ENCODE measurements at places on chromosomes 16 and 17. TPM values are rescaled to one million over a fixed set of nuclear protein-coding genes. Genes with fewer than 3 reads are reported as not detected.

Gene NTN3
- 0.22 TPM for total RNA-seq

Gene NAGS
- 1.1 TPM for total RNA-seq

Gene WNT3
- 2.4 TPM for total RNA-seq

Gene ABCA5
- 4.8 TPM for total RNA-seq

Gene JMJD8
- total RNA-seq: 9.3 TPM

Gene TSNAXIP1
- total RNA-seq: 1.3 TPM

Gene KRTAP3-1
- 2.9 TPM for total RNA-seq

Gene SPHK1
- 54.1 TPM for total RNA-seq

Gene SAP30BP
- 91.8 TPM for total RNA-seq

Gene CACNG1
- not detected for total RNA-seq

Gene MT1A
- total RNA-seq: not detected

Gene CACNG5
- total RNA-seq: not detected

Gene RETREG3
- 58.2 TPM for total RNA-seq

Gene ASPHD1
- 14.1 TPM for total RNA-seq

Gene CD300A
- total RNA-seq: not detected

Gene DBNDD1
- total RNA-seq: 2.5 TPM

Gene OR4D1
- total RNA-seq: not detected

Gene CCDC154
- not detected for total RNA-seq

Gene TBC1D3C
- 0.89 TPM for total RNA-seq

Gene COQ7
- total RNA-seq: 17.0 TPM

Gene TBC1D3B
- 1.3 TPM for total RNA-seq

Gene DOC2A
- total RNA-seq: 0.15 TPM

Gene ZNF205
- total RNA-seq: 9.5 TPM

Gene TPSG1
- not detected for total RNA-seq

Gene USP6
- 0.10 TPM for total RNA-seq

Gene MYL11
- 1.6 TPM for total RNA-seq

Gene WFDC1
- 3.2 TPM for total RNA-seq

Gene BRICD5
- total RNA-seq: 1.9 TPM

Gene DHRS7C
- total RNA-seq: not detected

Gene SYNGR2
- 79.9 TPM for total RNA-seq

Data from HFFc6 (cell line).